ENCODE measurements at places on chromosomes 6 and 20.
A peak's percentile ranks its signal among the peaks of the same experiment; 100 is the strongest.

DNA sequence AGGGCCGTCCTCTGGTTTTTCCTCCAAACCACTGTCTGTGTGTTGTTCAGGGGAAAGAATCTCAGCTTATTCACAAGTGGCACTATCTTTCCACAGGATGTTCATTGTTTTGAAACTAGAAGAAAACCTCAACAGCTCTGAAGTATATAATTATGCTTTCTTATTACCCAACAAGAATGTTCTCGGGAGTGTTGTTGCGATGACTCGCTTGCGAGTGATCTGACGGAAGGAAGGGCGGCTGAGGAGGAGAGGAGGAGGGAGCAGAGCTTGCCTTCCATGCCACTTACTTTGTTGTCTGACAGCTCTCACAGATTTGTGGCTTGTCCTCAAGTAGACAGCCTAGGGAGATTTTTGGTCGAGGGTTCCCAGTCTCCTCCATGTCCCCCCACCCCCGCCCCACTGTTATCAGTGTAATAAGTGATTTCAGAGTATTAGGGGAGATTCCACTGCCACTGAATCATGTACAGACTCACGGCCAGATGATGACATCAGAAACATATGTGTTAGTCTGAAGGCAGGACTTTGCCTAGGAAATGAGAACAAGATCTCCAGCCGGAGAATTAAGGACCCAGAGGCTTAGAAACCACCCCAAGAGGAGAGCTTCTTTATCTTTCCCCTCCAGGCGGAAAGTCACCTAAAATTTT lies 80.7 kb upstream of the CCN6 start:
- DNase-seq, result peak; percentile 50

DNA sequence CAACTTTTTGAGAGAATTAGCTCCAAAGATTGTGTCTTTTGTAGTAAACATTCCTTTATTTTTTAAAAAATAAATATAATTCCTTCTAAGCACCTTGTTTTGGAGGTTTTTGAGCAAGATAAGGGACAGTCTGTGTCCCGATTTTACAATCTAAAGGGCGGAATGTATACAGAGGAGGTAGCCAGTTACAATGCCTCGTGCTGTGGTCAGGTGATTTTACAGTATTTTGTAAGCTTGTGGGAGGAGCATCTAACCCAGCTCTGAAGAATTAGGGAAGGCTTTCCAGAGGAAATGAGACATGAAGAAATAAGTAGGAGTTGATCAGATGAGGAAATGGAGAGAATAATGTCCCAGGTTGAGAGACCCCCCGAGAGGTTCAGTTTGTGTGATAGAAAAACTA lies 1.3 kb downstream of the HINT3 start:
- DNase-seq, result no peak

- DNase-seq, result no peak
Observed at GRCh38 chr20:15772826-15773225, 800.4 kb downstream of the KIF16B start.

GRCh38 chr6:47034926-47035325 lies 7.2 kb downstream of the ADGRF1 start:
- no peak for DNase-seq

DNA sequence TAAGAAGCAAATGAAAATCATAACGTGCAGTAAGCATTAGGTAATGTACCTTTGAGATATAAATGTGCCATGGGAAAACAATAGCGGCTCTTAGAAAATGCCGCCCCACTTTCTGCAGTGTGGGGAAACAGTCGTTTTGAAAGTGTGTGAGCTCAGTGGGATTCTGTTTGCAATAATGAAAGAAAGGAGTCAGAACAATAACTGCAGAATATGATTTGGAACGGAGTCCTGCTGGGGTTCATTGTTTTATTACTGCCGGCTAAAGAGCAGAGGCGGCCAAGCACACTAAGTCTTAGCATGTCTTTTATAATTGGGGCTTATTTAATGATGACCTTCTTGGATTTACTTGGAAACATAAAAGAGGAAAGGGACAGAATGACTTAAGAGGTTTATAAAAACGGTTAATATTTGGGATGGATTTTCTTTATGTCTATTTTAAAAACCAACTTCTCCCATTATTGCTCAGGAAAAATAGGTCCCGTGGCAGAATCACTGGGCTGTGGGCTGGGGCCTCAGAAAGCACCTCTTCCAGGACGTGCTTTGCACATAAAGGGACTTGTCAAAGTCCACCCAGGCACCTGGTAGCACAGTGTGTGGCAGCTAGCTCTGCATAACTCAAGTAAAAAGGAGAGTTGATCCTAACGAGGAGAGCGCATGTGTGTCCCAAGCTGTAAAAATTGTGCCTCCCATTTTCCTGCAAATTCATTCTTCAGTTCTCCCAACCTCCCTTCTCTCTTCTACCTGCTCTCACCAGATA lies 44.0 kb upstream of the SLC22A16 start:
- no peak for DNase-seq

GRCh38 chr20:57280221-57280620 lies 13.8 kb upstream of the BMP7 start:
- DNase-seq, result no peak

- no peak for DNase-seq
Observed at GRCh38 chr6:52087498-52087999, at the start of gene PKHD1. Gene PKHD1 (minus strand): TSS chr6:52087613. CDS start chr6:52084933, 2,680 bp downstream.

- DNase-seq, result no peak
Observed at GRCh38 chr6:54191461-54191860, 80.2 kb downstream of the MLIP start.

DNA sequence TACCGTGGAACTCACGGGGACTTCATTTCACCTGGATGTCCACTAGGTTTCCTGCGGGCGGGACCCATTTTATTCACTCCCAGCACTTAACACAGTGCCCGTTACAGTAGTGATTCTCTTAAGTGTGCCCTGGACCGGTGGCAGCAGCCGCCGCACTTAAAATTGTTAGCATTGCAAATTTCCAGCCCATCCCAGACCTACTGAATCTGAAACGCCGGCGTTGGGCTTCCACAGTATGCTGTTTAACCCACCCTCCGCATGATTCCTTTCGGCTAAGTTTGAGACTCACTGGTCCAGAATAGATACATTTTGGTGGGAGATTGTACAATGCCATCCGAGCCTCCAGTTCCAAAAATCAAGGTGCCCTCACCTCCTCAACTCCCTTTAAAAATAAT lies 967 bp downstream of the SMPDL3A start:
- DNase-seq, result no peak

DNA sequence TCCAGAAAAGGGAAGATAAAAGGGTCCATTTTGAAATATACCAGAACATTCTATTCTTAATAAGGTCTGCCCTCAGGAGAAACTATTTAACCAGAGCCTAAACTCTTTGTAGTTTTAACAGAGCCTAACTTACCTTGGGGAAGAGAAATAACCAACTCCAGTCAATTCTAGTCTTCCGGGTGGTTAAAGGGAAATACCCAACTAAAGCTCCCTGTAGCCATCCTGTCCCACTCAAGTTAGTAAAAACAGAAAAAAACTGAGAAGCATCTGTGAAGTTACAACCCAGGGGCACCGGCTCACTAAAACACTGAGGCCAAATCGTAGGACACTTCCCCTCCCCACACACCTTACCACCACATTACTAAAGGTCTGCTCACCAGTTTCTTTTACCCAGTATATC lies 23.7 kb downstream of the CEP85L start:
- no peak for DNase-seq

- DNase-seq, result no peak
Observed at GRCh38 chr6:85498596-85499258, 48.8 kb downstream of the NT5E start.

- no peak for DNase-seq
Observed at GRCh38 chr6:30913721-30914075, 340 bp upstream of the VARS2 start.

- DNase-seq, result no peak
Observed at GRCh38 chr6:41427642-41428335, 92.4 kb downstream of the NCR2 start.

DNA sequence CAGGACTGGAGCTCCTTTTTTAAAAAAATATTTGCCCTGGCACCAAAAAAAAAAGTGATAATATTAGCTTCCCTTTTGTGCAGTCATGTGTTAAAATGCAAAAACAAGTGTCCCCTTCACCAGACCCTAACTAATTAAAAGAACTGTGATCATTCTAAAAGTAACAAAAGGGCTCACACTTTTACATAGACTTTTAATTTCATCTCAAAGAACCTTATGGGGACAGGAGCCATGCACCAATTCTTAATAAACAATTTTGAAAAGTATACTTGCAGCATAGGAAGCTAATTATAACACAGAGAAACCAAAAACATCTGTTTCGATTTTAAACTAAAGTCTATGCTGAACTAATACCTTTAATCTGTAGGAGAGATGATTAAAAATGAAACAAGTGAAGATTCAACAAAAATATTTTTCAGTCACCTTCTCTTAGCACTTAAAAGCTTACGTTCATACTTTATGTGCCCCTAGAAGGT lies 17.3 kb downstream of the STX7 start:
- DNase-seq, result no peak

DNA sequence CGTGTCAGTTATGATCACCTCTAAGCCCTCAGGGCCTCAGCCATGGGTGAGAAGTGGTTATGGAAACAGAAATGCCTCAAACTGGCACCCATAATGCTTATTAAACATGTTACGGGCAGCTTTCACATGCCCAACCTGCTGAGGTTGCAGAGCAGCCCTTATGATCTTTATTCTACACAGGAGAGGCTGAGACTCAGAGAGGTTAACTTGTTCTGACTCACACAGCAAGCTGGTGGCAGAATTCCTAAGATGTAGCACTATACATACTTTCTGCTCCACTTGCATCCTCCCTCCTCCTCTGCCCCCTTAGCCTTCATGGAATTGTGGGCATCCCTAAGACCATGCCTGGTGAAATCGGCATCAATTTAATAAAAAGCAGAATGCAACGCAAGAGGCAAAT lies 34.7 kb upstream of the IGF2R start:
- DNase-seq, result no peak

GRCh38 chr6:56794421-56794820 lies 151.7 kb upstream of the DST start:
- no peak for DNase-seq

DNA sequence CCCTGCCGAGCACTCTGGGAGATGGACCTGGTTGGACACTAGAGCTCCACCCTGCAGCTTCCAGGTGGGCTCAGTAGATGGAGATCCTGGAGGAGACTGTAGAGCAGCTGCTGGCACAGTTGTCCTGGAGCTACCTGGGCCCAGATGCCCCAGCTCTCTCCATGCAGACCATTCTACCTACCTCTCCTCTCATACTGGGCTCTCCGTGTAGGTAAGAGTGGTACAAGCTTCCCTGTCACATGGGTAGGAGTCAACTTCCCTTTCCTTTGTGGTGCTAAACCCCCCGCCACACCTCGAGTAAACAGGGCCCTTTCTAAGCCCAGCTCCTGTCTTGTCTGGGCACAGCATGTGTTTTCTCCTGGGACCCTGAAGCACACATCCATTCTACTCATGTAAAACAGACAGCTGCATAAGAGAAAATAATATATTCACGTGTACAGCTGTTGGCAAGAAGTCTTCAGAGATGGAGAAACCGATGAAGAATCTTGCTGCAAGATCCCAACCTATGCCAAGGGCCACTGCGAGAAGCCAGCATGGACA lies 108.1 kb upstream of the DUSP22 start:
- DNase-seq, result no peak

- DNase-seq, result no peak
Observed at GRCh38 chr6:121645100-121645745, 209.8 kb downstream of the GJA1 start.

DNA sequence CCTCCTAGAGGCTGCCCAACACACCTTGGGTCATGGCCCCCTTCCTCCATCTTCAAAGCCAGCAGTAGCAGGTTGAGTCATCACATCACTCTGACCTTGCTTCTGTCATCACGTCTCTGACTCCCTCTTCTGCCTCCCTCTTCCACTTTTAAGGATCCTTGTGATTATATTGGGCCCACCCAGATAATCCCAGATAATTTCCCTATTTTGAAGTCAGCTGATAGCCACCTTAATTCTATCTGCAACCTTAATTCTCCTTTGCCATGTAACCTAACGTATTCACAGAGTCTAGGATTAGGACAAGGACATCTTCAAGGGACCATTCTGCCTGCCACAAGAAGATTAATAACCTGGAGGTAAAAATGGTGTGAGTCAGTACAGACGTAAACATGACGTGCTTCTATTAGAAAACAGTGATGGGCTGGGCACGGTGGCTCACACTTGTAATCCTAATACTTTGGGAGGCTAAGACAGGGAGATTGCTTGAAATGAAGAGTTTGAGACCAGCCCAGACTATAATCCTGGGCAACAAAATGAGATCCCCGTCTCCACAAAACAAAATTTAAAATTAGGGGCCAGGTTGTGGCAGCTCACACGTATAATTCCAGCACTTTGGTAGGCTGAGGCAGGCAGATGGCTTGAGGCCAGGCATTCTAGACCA lies 3.3 kb downstream of the ZSWIM3 start:
- no peak for DNase-seq

DNA sequence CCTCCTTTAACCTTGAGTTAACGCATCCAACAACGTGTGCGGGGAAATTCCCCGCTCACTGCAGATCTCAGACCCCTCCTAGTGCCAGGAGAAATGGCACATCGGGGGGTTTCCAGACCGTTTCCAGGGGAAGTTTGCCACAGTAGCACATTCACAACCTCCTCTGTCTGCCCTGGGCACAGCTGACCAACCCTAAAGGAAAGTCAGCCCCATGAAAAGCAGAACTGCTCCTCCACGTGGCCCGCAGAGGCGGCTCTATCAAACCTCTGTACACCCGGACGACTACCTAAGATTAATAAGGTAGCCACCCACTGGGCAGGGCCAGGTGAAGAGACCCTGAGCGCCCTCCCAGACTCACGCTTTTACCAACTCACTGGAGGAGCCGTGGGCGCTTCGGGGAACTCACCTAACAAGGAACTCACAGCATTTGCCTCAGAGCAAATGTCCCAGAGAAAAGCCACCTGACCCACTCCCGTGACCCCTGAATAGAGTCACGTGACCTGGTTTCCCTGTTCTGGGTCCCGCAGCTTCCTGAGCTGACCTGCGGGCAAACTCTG lies 93.1 kb downstream of the PRND start:
- peak; percentile 65 for DNase-seq

DNA sequence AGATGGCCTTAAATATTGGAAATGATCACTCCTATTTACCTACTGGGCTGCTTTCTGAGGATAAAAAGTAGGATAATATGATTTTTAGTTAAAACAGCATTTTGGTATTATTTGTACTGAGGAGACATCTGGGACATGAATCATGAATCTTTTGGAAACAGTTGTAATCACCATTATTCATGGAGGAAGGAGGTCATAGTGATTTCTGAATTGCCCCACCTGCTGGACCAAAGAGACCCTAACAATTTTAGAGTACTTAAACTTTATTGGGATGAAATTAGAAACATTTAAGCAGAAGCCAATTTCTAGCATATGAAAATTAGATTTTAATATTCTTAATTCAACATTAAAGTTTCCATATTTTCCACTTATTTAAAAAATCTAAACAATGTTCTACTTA lies 108.4 kb upstream of the SIM1 start:
- no peak for DNase-seq

- no peak for DNase-seq
Observed at GRCh38 chr6:136563386-136564152, 13.3 kb upstream of the MAP7 start.

DNA sequence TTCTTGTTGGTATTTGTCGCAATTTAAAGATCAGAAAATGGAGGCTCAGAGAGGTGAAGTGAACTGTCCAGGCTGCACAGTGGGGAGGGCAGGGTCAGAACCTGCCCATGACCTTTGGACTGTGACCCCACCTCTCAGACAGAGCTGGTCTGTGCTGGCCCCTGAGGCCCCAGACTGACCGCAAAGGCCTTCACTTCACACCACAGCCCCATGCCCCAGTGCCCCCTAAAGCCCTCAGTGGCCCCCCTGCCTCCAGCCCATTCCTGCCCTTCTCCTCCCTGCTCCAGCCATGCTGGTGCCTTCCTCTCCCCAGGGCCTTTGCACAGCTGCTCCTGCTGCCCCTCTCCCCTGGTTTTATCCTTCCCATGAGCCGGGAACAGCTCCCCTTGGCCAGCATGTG lies 9.4 kb upstream of the RBBP8NL start:
- no peak for DNase-seq
